ENCODE measurements at places on chromosomes 1 and 21.

DNA sequence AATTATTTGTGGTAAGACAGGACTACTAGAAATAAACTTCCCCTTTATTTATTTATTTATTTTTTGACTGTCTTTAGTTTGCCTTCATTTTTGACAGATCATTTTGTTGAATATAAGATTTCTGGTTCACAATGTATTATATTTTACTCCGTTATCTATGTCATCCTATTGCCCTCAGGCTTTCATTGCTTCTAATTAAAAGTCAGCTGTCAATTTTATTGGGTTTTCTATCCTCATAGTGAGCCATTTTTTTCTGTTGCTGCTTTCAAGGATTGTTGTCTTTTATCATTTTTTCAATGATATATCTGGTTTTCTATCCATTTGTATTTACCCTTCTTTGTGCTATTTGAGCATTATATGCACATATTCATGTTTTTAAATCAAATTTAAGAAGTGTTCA is 866.2 kb downstream of the LRRIQ3 start:
- no peak for DNase-seq

DNA sequence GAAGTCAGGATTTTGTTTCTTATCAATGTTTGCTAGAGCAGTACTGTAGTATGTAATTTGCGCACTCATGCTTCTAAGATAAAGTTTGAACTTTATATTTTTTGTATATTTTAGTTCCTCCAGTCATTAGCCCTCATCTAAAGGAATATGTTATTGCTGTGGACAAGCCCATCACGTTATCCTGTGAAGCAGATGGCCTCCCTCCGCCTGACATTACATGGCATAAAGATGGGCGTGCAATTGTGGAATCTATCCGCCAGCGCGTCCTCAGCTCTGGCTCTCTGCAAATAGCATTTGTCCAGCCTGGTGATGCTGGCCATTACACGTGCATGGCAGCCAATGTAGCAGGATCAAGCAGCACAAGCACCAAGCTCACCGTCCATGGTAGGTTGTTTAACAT is 252.2 kb downstream of the TPR start:
- DNase-seq, result no peak

- DNase-seq, result no peak
These were observed 1.5 kb upstream of the PALMD start for GRCh38 chr1:99644279-99645004.

DNA sequence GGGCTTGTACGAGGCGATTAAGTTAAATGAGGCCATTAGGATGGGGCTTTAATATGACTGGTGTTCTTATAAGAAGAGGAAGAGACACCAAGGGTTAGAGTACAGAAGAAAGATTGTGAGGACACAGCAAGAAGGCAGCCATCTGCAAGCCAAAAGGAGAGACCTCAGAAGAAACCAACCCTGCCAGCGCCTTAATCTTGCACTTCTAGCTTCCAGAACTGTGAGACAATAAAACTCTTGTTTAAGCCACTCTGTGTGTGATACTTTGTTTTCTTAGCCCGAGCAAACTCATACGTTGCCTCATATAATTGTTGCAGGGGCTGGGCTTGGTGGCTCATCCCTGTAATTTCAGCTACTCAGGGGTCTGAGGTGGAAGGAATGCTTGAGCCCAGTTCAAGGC is 33.6 kb upstream of the RGS16 start:
- DNase-seq, result no peak

GRCh38 chr1:176735201-176735600 is 272.2 kb downstream of the PAPPA2 start:
- DNase-seq, result no peak

- DNase-seq, result no peak
These were observed 4.3 kb downstream of the GPR88 start for GRCh38 chr1:100542285-100542684.

GRCh38 chr1:8813016-8813763 is 4.2 kb downstream of the RERE start:
- no peak for DNase-seq

DNA sequence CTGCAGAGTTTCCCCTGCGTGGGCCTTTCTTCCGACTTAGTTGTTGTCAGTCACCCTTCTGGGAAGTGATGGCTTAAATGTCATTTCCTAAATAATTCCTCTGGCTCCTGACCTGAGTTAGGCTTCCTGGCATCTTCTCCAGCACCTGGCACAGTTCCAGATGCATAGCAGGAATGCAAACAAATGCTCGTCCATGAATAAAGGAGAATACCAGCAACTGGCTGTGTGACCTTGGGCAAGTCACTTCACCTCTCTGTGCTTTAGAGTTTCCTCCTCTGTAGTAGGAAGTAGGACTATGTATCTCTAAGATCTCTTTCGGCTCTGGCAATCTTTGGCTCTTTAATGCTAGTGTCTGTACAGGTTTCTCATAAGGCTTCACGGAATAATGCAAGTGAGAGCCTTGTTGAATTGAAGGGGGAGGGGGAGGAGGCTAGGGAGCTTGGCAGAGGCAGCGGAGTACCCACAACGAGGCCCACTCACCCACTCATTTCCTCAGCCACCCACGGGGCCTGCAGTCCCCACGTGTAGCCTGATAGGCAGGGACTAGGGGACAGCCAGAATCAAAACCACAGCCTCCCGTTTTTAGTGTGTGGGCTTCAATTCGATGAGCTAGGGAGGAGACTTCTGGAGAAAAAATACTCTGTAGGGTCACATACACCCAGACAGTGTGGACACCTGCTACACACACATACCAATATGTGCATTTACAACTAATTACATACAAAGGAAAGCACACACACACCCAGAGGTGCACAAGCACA is 48.1 kb downstream of the TENT5C start:
- peak; percentile 60 for DNase-seq

- DNase-seq, result no peak
These were observed 18.3 kb downstream of the HOOK1 start for GRCh38 chr1:59833022-59833421.

DNA sequence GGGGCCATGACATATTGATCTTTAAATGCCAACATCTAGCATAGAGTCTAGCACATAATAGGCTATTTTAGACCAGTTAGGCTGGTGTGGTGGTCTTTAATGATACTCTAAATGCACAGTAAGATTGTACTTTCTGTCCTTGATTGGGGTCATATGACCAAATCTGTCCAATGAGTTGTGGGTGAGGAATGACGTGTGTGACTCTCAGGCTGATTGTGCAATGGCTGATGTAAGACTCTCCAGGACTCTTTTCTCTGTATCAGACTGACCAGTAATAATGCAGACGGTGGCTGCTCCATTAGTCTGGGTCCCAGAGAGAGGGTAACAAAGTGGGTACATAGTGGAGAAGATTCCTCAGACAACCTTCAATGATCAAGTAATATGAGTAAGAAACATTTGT is 541.6 kb upstream of the CAMK1G start:
- DNase-seq, result no peak

DNA sequence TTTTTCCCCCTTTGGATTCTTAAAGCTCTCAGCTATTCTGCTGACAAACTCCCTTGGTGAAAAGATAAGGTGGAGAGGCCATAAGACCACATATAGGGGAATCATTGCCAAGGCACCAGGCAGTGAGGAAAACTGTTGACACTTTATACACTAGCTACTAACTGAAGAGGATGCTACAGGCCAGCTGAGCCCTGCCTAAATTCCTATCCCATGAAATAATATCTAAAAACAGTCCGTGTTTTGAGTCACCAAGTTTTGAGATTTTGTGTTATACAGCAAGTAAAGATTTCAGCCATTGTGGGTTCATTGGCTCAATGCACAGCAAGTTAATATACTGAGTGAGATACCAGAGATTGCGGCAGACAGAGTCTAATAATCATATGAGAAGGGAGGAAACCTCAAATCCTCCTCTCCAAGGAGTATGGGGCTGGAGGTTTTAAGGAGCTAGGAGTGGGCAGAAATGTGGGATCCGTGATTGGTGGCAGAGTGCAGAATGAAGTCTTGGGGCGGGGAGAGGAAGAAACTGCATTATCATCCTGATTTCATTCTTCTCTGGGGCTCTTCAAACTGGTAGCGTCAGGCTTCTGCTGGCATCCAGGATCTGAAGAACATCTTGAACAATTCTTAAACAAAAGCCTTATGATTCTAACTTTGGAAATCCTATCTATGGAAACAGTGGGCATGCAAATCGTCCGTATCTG is 9.2 kb downstream of the CLDN8 start:
- no peak for DNase-seq

- DNase-seq, result no peak
These were observed 484.8 kb downstream of the PTPRC start for GRCh38 chr1:199123615-199124014.

- DNase-seq, result no peak
These were observed 12.4 kb downstream of the CFHR2 start for GRCh38 chr1:196955926-196956325.

All from activated T-cell treated with anti-CD3 and anti-CD28 coated beads, Interleukin-2, amount 50 U/mL, for 72 hours (primary cell).